Esophagus squamous epithelium (tissue), 5 donors: ENCODE measurements at places on chromosomes 5 and 9.

DNA sequence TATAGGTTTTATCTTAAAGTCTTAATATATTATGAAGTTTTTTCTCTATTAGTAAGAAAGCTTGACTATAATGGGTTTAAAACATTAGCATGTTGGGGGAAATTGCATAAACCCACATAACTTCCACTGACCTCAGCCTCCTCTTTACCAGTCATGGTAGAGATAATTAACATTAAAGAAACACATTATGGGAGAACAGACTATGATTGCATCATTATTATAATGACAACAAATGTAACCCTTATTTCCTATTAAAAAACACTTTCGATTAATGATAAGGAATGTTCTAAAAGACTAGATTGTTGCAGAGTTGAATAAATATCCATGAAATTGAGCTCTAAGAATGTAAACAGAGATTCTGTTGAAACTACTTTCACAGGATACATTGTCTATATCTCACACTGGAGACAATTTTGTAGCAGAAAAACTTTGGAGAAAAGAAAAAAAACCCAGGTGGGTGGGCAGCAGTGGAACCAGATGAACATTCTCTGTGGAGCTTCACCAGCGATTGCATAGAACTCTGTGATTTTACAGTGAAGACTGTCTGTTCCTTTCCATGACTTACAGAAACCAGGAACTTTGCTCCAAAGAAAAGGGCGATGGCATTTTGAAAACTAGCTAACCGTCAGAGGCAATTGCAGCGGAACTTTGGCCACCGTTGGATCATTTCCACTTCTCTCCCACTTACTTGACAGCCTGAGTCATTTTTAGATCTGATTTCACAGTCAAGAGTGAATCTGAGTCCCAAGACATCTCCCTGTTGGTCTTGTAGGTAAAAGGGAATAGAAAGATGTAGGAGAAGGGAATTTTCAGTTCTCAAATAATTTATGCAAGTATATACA is 21.0 kb upstream of the ERAP2 start:
- no peak for DNase-seq

GRCh38 chr9:107895501-107896001 is 406.0 kb upstream of the KLF4 start:
- no peak for DNase-seq

GRCh38 chr9:98958271-98958984 is 14.7 kb downstream of the COL15A1 start:
- DNase-seq: no peak

DNA sequence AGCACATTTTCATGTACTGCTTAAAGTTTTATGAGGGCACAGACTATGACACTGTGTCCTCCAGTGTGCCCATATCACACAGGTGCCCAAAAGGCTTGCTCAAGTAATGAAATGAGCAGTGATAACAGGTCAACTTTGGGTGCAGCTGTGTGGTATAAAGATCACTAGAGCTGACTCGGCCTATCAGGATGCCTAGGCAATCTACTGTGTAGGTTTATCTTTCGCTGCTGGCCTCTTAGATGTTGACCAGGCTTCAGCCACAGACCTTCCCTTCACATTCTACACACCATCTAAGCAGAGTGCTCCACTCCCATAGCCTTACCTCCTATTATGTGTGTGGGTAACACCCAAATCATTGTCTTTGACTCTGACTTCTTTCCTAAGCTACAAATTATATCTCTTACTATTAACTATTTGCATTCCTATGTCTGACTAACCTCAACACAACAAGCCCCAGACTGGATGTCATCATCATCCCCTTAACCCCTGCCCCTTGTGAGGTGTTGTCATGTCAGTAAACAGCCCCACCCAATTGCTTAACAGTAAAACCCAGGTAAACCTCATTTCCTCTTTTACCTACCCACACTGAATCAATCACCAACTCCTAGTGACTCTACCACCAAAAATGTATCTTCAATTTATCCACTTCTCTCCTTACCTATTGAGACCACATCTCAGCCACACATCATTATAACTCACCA is 2.5 kb downstream of the SREK1IP1 start:
- no peak for DNase-seq

GRCh38 chr5:131228646-131229045 is 35.2 kb upstream of the CDC42SE2 start:
- no peak for DNase-seq

DNA sequence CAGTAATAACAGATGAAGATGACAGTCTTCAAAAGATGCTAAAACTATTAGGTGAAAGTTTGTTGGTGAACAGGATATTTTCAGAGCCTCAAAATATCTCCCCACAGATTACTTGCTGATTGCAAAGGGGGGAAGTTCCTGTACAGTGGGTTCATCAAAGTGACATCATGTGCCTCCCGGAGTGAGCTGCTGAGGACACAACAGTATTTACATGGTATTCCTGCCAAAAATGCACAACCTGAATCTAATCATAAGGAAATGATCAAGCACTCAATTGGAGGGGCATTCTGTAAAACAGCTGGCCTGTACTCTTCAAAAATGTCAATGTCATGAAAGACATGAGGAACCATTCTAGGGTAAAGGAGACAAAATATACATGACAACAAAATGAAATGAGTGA is 18.9 kb upstream of the GLIS3 start:
- no peak for DNase-seq

DNA sequence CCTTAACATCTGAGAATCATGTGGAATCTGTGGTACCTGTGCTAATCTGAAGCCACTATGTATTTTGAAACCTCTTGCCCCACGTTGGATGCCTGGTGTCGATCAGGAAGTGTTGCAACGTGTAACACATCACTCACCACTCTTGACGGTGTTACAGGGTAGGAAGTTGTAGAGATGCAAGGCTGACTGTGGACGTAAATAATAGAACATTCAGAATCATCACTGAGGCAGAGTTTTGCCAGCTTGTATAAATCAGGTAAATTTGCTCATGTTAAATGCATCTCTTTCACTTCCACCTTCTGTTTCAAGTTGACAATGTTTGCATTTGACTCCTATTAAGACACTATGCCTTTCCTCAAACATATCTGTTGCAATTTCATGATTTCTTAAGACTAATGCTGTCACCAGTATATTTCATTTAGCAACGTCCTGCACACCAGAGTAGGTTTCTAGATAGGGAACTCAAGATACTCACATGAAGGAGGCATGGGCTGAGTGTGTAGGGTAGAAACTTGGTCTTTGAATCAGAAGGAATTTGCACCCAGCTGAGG is 38.1 kb downstream of the BASP1 start:
- no peak for DNase-seq

DNA sequence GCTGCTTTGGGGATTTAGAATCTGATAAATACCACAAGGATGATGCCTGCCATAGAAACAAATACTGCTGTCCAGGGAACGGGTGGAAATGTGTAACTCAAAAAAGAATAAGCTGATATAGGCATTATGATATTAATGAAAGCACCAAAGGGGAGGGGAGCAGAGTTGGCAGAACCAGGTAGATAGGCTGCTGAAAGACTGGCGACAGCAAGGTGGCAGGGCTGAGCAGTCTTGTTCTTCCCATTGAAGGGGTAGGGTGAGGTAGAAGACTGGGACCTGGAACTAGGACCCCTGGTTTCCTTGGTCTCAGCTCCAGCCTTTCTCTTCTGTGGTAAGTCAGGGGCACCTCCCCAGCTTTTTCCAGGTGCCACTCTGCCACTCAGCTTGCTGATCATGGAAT is 31.4 kb upstream of the TMOD1 start:
- no peak for DNase-seq

DNA sequence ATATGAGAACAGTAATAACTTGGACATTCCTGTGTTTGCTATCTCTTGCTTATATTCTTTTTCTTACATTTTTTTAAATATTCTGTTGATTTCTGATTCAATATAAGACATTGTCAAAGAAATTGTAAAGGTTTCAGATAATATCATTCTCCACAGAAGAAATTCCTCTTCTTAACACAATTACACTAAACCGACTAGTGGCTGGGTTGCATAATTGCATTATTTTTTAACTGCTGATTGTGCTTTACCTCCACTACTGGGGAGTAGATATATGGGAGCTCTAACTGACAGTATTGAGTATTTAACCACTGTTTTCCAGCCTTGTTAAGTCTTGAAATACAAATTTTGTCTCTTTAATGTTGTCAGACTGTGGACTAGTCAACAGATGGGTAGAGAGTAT is 723.8 kb upstream of the EDIL3 start:
- no peak for DNase-seq

DNA sequence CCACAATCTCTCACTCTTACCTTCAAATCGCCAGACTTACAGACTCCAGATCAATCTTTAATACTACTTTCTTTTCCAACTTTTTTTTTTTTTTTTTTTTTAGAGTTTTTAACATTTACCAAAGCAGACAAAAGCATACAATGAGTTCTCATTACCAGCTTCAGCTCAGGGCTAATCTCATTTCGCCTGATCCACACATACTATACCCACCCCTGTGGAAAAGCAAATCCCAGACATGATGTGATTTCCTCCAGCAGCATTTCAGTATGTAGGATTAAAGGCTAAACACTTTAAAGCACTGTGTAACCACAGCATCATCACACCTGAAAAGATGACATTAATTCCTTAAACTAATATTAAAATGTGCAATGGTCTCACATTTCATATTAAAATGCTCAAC is 138.8 kb upstream of the RETREG1 start:
- DNase-seq: no peak

- DNase-seq: no peak
These were observed 614.1 kb downstream of the EBF1 start for GRCh38 chr5:158485604-158486081.

GRCh38 chr9:73155968-73156864 is 4.6 kb downstream of the ANXA1 start:
- no peak for DNase-seq

GRCh38 chr5:108743319-108743718 is 4.4 kb upstream of the FER start:
- no peak for DNase-seq

- no peak for DNase-seq
These were observed 80.4 kb upstream of the NIPBL start for GRCh38 chr5:36796155-36796554.

GRCh38 chr9:38141746-38142591 is 72.9 kb upstream of the SHB start:
- DNase-seq: no peak

GRCh38 chr5:126970517-126971017 is 59.8 kb downstream of the MARCHF3 start:
- no peak for DNase-seq

- DNase-seq: no peak
These were observed 69.9 kb downstream of the LRSAM1 start for GRCh38 chr9:127520941-127521918.

DNA sequence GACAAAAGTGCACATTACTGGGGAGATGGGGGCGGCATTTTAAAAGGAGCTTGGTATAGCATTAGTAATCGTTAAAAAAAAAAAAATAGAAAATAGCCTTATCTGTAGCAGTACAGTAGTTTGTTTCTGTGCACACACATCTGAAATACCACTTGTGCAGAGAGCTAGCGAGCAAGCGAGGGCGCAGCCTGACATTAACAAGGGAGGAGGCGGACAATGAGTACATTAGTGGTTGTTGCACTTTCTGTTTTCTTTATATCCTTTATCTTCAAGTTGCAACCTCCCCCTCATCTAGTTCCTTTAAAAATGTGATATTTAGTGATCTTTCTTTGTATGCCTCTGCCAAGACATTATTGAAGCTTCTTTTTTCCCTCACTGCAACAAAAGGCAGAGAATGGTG is 880 bp upstream of the PTPDC1 start:
- no peak for DNase-seq
